ENCODE measurements at places on chromosomes 4 and X. TPM values are rescaled to one million over a fixed set of nuclear protein-coding genes. Genes with fewer than 3 reads are reported as not detected.
A peak's percentile ranks its signal among the peaks of the same experiment; 100 is the strongest.

GRCh38 chr4:148200960-148201359 lies 241.3 kb downstream of the NR3C2 start:
- H3K27me3 ChIP-seq, result no peaks in the 10 kb centered on the region
- no peak overlapping the region for H3K4me3 ChIP-seq
- no peaks in the 10 kb centered on the region for H3K36me3 ChIP-seq
- no peak for DNase-seq

DNA sequence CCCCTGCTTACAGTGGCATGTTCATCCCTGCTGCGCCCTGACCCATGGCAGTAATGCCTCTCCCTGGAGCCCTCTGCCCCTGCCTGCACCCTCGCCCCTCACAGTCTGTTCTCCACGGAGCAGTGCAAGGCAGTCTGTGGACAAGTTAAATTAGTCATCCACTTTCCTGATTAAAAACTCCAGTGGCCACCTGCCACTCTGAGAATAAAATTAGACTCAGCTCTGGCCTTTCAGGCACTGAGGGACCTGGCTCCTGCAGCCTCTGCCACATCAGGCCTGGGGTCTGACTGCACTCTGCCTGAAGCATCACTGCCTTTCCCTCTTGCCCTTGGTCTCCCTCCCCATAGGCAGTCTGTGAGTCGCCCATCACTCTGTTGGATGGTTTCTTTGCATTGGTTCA lies 53.6 kb downstream of the GRK4 start:
- H3K27ac ChIP-seq, result no peak overlapping the region
- no peaks in the 10 kb centered on the region for H3K36me3 ChIP-seq
- peaks cover 2% of the 10 kb centered on the region for H3K4me1 ChIP-seq
- H3K27me3 ChIP-seq, result peaks cover 23% of the 10 kb centered on the region

DNA sequence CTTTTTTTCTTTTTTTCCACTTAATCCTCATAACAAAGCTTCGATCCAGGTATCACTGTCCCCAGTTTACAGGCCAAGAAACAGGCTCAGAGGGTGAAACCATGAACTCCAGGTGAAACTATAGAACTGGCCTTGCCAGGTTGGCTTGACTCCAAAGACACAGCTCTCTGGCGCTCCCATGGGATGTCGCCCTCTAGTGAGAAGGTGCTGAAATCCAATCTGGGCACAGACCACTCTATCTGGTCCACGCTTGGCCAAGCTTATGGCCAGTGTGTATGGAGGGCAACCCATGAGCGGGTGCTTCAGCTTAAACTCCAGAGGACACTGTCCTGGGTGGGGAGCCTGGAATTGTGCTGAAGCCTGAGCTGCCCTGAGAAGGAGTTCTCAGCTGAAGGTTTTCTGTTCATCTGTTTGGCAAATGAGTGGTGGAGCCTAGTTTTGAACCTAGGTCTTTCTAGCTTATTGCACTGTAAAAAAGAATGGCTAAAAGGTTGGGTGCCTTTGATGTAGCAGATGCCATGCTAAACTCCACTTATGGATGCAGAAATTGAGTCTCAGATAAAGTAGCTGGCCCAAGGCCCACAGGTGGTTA lies 70.5 kb downstream of the SEL1L3 start:
- no peak overlapping the region for H3K4me3 ChIP-seq
- peaks cover 4% of the 10 kb centered on the region for H3K27me3 ChIP-seq
- H3K27ac ChIP-seq, result no peak overlapping the region
- peak; percentile 10 for DNase-seq

DNA sequence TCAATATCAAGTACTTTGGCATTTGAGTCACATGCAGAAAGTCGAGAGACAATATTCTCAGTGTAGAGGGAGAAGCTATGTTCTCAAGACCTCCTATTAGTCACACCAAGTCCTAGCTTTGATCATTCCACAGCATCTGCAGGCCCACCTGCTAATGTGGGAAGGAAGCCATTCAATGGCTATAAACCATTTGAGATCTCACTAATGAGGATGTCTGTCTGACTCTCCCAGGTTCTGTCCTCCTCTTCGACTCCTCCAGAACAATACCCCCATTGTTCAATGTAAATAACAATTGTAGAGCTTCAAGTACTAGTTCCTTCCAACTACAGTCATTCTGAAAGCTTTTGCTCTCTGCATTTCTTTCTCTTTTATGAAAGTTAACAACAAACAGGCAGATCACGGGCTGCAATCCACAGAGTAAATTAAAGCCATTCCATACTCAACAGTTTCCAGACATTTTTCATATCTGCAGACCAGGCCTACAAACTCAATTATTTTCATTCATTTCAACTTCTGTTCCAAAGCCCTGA lies 140.2 kb upstream of the EDNRA start:
- H3K4me3 ChIP-seq, result peak overlapping the region; percentile 22
- H3K27ac ChIP-seq, result peak overlapping the region; percentile 50
- H3K4me1 ChIP-seq, result peaks cover 23% of the 10 kb centered on the region
- H3K27me3 ChIP-seq, result no peaks in the 10 kb centered on the region
- no peak for DNase-seq

GRCh38 chrX:11757397-11757718 lies 679 bp upstream of the MSL3 start:
- peaks cover 27% of the 10 kb centered on the region for H3K4me1 ChIP-seq
- no peaks in the 10 kb centered on the region for H3K27me3 ChIP-seq
- no peak for DNase-seq
- peak overlapping the region; percentile 79 for H3K27ac ChIP-seq

GRCh38 chr4:180521181-180521580 lies 1722.0 kb upstream of the TENM3 start:
- no peaks in the 10 kb centered on the region for H3K4me1 ChIP-seq
- DNase-seq, result no peak
- H3K4me3 ChIP-seq, result no peak overlapping the region
- H3K36me3 ChIP-seq, result no peaks in the 10 kb centered on the region
- no peak overlapping the region for H3K27ac ChIP-seq

Gene FGB
- total RNA-seq, result not detected

Gene MAGEA2B
- not detected for total RNA-seq

Gene CACNA1F
- not detected for total RNA-seq

Gene INTS6L
- 1.8 TPM for total RNA-seq

Gene NLGN4X
- total RNA-seq, result not detected
